ENCODE measurements at places on chromosomes 4 and X.
A peak's percentile ranks its signal among the peaks of the same experiment; 100 is the strongest.

- no peak for DNase-seq
Measured at GRCh38 chr4:97500423-97500822, 642.9 kb downstream of the STPG2 start.

- DNase-seq = no peak
Measured at GRCh38 chr4:41512136-41512535, 25.8 kb upstream of the LIMCH1 start.

DNA sequence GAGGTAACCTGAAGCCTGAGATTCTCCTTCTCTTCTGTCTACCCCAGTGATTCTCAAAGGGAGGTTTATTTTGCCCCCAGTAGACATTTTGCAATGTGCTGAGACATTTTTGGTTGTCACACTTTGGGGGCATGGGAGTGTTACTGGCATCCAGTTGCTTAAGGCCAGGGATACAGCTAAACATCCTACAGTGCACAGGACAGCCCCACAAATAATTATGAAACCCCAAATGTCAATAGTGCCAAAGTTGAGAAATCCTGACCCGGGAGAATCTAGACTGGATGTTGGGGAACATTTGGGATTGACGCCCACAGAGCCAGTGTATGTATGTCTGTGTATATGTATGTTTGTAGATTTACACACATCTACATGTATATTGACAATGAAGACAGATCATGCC, 13.2 kb downstream of the MID1 start:
- DNase-seq = no peak

- DNase-seq = no peak
Measured at GRCh38 chr4:54368281-54369265, 139.5 kb downstream of the PDGFRA start.

DNA sequence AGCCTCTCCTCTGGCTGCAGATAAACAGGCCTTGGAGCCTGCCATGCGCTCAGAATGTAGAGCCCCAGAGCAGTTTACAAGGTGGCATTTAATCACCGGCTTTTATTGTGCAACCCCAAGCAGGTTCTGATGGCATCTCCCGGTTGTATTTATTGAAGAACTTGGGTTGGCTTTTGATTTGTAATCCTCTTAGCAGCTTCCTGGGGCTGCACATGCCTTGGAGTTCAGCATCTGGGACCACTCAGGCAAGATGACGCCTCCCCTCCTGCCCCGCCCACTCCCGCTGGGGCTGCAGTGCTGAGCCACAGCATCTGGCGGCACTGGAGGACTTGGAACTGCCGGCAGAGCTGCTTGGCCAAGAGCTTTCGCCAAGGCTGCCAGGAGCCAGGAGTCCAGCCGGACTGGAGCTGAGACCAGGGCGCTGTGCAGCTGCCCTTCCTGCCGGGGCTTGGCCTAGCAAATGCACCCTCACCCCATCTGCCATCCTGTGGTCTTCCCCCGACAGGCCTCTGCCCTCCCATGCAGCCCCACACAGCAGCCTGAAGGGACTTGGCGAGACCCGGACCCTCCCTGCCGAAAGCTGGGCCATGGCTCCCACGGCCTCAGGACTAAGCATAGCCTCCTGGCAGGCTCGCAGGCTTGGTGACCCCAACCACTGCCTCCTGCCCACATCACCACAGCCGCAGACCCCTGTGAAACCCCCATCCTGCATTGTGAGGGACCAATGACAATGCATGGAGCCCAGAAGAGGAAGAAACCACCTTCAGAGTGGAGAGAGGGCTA, 5.4 kb downstream of the HTRA3 start:
- DNase-seq = peak; percentile 81

- peak; percentile 94 for DNase-seq
Measured at GRCh38 chrX:15947648-15948317, 93.2 kb upstream of the AP1S2 start.

GRCh38 chrX:16593801-16594200, 56.2 kb upstream of the S100G start:
- no peak for DNase-seq

GRCh38 chr4:6270636-6271121, 1.0 kb downstream of the WFS1 start:
- DNase-seq = no peak

DNA sequence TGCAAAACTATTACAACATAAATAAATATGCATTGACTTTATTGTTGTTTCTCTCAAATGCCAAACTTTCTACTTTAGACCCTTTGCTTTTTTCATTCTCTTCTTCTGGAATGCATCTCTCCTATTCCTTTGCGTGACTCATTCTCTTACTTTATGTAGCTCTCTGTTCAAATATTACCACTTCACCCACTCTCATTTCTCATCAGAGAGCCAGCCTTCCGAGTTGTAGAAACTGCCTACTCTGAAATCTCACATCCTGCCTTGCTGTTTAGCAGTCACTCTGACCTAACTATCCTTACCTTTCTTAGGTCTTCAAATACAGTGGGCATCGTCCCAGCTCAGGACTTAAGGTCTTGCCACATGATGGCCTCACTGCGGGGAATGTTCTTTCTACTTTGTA, 143.5 kb downstream of the GALNTL6 start:
- no peak for DNase-seq

DNA sequence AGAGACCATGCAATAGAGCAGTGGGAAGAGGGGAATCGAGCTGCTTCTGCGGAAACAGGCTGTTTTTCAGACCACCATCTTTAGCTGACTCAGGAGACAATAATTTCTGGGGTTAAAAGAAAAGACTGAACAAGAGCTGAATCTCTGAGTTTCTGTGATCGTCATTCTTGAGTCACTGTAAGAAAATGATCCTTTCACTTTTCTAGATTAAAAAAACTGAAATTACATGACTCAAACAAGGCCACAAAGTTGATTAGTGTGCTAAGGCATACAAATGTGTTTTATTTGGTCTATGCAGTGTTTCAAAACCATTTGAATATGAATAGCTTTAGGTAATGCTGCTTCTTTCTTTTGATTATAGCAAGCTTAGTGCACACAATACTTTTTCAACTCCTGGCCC, 194.4 kb upstream of the RPL34 start:
- peak; percentile 34 for DNase-seq

DNA sequence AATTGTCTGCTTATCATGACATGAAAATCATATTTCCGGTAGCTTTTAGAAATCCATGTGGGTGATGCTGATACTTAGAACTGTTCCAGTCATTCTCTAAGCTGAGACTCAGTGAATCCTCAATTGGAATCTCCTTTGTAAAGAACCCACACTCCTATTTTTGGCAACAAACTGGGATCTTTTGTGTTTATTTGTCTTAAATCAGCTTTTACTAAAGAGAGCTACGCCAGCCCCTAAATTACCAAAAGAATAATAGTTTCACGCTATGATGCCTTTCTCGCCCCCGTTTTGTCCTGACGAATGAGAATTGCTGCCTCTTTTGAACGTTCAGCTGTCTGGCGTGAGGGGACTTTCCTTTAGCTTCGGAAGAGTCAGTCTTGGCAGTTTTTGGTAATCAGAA, 195.9 kb downstream of the SHOX start:
- no peak for DNase-seq

DNA sequence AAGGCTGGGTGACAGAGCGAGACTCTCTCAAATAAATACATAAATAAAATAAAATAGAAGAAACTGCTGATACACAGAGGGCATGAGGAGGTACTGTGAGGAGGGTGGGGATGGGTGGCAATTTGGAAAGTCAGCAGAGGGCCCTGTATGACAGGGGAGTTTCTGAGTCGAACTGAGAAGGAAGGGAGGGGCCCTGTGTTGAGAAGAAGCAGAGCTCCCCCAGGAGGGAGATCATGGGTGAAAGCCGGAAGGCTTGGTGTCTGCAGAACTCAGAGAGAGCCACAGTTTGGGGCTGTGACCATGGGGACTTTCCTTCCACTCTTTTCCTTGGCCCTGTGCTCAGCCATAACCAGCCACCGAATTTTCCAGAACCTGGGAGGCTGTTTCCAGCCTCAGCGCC, 24.8 kb upstream of the AFAP1 start:
- no peak for DNase-seq

GRCh38 chr4:73404042-73404441, at the start of gene ALB:
TSS of gene ALB (plus strand) at chr4:73404287. CDS start at chr4:73404328, 41 bp downstream.
- DNase-seq = no peak

- DNase-seq = peak; percentile 77
Measured at GRCh38 chr4:1130316-1131186, 17.2 kb upstream of the RNF212 start.

GRCh38 chrX:104282166-104282725, 27.5 kb upstream of the ESX1 start:
- no peak for DNase-seq

DNA sequence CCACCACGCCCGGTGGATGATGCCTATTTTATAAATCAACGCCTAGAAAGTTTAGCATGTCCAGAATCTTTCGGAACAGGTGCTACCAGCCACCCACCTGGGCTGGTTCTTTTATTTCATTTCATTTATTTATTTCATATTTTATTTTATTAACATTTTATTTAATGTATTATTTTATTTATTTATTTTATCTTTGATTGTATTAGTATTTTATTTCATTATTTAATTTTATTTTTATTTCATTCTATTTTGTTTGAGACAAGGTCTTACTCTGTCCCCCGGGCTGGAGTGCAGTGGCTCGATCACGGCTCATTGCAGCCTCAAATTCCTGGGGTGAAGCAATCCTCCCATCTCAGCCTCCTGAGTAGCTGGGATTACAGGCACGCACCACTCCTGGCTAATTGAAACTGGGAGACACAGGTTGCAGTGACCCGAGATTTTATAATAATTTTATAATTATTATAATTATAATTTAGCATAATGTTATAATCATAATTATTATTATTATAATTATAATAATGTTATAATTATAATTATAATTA, 187.2 kb downstream of the SHOX start:
- no peak for DNase-seq

DNA sequence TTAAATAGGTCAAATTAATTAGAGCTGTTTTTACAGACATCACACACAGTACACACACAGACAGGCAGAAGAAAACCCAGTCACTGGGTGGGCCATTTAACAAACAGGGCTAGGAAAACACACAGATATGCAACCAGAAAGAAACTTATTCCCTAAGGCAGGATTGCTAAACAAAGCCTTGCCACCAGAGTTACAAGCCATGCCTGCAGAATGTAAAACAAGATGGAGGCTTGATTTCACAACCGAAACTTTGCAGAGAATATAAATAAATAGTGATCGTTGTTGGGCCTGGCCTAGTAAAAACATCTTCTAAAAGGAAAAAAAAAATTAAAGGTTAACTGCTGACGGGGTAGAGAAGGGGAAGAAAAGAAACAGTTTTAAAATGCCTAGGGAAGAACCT, 212.3 kb downstream of the NAP1L3 start:
- DNase-seq = no peak

GRCh38 chr4:24775750-24776149, 19.6 kb upstream of the SOD3 start:
- DNase-seq = no peak

DNA sequence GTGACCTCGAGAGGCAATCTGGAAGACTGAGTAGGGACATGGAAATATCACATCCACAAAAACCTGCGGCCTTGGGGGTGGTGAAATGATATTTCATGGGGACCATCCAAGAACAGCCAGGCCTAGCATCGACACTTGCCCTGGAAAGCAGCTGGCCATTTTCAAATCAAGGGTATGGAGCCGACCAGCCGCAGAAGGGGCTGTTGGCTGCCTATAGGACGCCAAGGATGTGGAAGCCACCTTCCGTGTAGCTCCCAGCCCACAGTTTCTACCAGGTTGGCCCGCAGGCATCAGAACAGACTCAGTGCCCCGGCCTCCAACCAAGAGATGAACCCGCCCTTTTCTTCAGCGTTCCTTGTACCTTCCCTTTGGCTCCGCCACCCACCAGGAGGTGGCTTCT, 5.4 kb upstream of the LOC101059915 start:
- DNase-seq = no peak

DNA sequence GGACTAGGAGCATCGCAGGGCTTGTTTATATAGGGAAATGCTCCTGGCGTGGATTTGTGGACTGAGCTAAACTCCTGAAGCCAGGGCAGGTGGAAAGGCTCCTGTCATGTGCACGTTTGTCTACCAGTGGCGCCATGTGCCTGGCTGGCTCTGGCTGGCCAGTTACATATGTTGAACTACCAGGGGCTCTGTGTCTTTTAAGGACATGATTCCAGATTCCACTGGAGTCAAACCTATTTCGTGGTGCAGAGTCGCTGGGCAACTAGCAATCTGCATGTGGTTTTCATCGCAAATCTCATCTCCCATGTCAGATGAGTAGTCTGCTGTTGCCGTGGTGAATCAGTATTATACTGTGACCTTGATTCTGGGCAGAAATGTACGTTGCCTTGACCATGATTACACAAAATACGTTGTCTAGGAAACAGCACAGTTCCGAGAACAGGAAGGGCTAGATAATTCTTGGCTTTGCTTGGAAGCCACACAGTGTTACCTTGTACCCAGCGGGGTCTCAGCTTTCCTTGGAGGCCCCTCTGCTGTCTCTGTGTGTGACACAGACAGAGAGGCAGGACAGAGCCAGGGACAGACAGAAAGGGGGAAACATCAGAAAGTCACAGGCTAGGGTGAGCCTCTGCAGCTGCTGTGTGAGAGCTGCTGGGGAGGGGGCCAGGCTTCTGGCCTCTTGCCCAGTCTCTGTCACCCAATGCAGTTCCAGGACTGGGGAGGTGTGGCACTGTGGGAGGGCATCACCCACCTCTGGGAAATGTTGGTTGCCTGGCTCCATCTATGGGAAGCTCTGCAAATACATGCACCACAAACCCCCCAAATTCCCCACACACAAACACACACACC, 19.2 kb downstream of the PNMA6E start:
- DNase-seq = no peak

DNA sequence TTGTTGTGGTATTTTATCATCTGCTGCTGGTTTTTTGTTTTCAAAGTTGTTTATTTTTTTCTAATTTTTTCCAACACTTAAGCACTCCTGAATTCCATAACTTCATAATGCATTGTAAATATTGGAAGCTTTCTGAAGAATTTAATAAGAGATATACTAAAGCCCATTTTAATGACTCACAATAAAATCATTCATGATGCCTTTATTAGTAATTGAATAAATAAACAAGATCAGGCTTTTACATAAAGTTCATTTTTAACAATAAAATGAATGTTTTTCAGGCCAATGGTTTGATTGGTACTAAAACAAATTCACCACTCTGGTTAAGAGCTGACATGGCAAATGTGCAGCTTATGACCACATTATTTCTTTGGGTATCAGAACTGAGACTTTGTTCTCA, 408.2 kb upstream of the SMIM31 start:
- DNase-seq = no peak

- DNase-seq = no peak
Measured at GRCh38 chr4:100716416-100716815, 198.6 kb upstream of the EMCN start.

- no peak for DNase-seq
Measured at GRCh38 chr4:163654621-163655020, 160.1 kb downstream of the TMA16 start.

- peak; percentile 60 for DNase-seq
Measured at GRCh38 chrX:16002185-16002584, 121.2 kb upstream of the GRPR start.

Measured in islet precursor cell (in vitro differentiated cells).